ENCODE measurements at places on chromosomes 16 and 17.

GRCh38 chr16:89924297-89924924 is 1.3 kb downstream of the TUBB3 start:
- DNase-seq: no peak

DNA sequence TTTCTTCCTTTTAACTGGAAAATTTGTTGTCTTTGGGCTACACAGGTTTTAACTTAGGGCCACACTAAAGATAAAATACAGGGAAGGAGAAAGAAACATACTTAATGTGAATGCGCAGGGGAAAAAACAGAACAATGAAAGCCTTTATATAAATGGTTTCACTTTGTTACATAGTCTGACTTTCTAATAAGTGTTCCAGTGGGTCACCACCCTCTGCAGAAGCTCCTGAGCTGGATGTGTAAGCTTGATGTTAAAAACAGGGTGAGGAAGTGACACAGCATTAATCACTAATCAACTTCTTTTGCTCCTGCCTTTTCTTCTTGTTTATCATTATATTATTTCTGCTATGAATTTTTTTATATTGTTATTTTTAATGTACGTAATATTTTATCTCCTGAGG is 445.6 kb upstream of the CA10 start:
- no peak for DNase-seq

DNA sequence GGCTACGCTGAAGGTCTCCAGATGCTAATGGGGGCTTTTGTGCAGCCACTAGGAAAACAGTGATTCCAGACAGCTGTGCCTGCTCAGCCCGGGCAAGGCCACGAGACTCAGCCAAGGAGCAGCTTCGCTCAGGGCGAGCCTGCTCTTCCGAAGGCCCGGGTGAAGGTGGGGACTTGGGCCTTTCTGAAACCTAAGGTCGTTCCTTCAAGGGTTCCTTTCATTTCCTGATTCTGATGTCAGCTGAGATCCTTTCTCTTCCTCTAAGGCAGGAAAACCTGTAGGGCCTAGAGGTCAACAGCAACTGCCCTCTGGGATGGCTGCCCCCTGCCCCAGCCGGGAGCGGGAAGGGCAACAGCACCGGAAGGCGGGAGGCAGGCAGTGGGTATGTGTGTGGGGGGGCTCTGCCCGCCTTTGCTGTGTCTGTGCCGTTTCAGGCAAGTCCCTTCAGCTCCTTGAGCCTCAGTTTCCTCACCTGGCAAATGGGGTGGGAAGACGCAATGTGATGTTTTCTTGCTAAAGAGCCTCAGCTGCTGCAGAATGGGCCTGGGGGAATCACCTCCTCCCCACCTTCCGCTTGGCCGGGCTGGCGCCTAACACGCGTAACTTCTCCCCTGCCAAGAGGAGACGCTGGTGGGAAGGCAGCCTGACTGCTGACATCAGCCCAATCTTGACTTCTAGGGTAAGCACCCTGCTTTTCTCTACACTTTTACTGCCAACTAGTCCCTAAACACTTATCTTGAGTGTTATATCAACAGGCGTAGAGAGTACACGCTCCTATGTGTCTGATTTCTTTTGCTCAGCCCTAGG is 32.8 kb downstream of the IRF8 start:
- DNase-seq: no peak

DNA sequence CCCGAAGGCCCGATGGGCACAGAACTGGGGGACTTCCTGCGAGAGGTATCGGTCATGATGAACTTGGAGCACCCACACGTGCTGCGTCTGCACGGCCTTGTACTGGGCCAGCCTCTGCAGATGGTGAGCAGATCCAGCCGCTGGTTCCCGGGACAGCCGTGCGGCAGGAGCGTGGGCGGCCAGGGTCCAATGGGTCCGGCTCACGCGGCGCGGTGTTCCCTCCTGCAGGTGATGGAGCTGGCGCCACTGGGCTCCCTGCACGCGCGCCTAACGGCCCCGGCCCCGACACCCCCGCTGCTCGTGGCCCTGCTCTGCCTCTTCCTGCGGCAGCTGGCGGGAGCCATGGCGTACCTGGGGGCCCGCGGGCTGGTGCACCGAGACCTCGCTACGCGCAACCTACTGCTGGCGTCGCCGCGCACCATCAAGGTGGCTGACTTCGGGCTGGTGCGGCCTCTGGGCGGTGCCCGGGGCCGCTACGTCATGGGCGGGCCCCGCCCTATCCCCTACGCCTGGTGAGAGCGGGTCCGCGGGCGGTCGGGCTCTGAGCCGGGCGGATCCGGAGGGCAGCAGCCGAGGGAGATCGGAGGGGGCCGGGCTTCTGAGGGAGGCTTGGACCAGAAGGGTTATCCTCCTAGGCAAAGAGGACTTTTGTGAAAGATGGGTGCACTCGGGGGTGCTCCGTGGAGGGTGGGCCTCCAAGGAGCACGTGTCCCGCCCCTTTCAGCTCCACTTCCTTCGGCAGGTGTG is 3.0 kb downstream of the TNK1 start:
- no peak for DNase-seq

- no peak for DNase-seq
Measured at GRCh38 chr16:7849841-7850240, 517.2 kb downstream of the RBFOX1 start.

- no peak for DNase-seq
Measured at GRCh38 chr16:28482026-28482425, 9.8 kb downstream of the CLN3 start.

- DNase-seq: no peak
Measured at GRCh38 chr16:73093146-73094144, 45.5 kb upstream of the ZFHX3 start.

GRCh38 chr17:40598619-40599467 is 33.6 kb upstream of the CCR7 start:
- peak; percentile 20 for DNase-seq

- DNase-seq: peak; percentile 54
Measured at GRCh38 chr16:10942352-10943063, at the start of gene DEXI. TSS of gene DEXI (minus strand) at chr16:10942468. CDS start at chr16:10942005, 463 bp downstream.

DNA sequence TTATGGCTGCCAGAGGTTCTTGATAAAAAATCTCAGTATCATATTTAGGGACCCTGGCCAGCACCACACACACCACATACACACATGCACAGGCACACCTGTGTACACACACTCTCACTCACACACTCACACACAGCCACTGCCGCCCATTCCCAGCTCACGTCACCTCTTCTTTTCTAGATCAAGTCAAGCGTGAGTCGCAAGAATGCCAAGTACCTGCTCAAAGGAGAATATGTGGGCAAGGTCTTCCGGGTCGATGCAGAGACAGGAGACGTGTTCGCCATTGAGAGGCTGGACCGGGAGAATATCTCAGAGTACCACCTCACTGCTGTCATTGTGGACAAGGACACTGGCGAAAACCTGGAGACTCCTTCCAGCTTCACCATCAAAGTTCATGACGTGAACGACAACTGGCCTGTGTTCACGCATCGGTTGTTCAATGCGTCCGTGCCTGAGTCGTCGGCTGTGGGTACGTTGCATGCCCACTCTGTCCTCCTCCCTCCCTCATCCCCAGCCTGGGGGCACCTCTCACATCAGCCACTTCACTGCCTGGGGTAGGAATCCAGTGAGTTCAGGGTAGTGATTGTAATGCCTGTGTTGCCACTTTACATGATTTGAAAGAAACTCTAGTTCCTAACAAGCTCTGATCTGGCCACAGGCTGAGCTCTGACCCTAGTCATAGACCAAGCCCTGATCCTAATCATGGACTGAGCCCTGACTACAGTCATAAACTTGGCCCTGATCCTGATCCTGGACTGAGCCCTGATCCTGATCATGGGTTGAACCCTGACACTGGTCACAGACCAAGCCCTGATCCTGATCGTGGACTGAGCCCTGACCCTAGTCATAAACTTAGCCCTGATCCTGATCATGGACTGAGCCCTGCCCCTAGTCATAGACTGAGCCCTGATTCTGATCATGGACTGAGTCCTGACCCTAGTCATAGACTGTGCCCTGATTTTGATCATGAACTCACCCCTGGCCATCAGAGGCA is 20.4 kb downstream of the CDH5 start:
- no peak for DNase-seq

- no peak for DNase-seq
Measured at GRCh38 chr16:20734056-20734455, 7.6 kb downstream of the THUMPD1 start.

DNA sequence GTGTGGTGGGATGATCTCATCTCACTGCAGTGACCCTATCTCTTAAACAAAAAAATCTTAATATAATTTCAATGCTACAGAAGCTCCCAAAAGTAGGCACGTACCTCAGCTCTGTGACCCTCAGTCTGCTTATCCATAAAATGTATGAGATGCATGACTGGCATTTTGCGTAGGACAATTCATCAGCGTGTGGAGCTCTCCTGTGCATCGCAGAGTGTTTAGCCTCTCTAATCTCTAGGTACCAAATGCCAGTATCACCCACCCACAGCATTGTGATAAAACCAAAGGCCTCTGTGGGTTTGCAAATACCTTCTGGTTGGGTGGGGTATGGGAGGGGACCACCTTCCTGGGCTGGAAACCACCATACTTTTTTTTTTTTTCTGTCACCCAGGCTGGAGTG is 19.0 kb upstream of the TUBG2 start:
- no peak for DNase-seq

DNA sequence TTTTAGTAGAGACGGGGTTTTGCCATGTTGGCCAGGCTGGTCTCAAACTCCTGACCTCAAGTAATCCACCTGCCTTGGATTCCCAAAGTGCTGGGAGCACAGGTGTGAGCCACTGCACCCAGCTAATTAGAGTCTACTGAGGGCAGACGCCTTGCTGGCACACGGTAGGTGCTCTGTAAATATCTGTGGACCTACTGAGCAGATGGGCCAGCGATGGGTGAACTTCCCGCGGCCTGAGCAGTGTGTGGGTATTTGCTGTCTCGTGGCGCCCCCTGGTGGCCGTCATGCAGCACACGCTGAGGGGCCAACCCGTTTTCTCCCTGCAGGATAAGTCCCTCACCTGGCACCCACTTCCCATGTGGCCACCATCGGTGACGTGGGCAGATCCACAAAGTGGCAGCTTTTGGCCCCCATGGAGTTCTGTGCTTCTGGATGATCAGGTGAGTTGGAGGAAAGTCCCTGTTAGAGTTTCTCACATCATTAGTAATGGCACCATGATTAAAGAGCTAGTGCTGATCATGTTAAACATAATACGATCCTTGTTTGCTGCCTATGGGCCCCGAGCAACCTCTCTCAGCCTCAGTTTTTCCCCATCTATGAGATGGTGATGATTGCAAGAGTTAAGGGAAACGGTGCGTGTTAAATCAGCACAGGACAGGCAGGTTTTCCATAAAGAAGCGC is 40.7 kb downstream of the ZDHHC7 start:
- DNase-seq: no peak

DNA sequence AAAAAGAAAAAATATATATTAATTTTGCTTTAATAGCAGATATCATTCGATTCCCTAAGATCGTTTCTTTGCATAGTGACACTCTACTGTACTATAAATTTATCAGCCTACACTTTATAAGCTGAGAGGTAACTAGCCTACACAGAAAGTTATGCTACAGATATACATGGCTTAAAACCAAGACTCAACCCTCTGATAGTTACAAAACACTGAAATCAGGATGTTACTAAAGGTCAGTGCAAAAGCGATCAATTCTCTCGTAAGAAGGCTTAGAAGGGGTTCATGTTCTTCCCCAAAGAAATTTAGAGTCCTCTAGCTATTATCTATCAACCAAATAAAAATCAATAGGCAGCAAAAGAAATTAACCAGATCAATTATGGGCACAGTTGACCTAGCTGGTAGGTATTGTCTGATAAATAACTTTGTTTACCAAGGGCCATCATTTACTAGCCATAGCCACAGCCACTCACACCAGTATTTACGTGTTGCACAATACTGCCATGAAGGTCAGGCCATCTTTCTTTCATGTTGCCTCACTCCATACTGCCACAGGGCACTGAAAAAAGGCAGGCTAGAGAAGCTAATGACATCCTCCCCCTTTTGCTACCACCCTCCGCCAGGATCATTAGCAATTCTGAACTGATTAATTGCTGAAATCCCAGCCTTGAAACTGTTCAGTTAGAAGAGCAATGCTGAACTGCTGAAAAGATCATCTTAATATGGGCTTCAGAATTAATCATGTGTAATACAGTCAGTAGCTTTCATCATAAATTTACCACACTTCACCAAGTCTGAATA is 43.7 kb downstream of the RND2 start:
- DNase-seq: no peak

GRCh38 chr17:7843536-7844291 is 9.7 kb downstream of the KDM6B start:
- DNase-seq: no peak

DNA sequence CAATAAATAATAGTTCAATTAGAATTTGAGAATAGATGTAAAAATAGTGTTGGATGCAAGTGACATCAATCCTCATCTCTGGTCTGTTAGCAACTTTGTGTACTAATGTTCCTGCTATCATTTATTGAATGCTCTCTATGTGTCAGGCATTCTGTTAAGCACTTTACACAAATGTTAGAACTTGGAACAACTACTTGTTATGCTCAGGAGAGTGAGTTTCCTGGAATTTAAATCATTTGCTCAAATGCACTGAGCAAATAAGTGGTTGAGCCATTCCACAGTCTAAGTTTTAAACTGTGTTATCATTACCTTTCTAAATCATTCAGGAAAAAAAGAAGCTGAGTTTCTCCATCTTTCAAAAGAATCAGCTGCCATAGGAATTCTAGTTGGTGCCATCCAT is 1327.3 kb upstream of the GOT2 start:
- no peak for DNase-seq

- no peak for DNase-seq
Measured at GRCh38 chr17:14067347-14067746, 2.0 kb upstream of the COX10 start.

DNA sequence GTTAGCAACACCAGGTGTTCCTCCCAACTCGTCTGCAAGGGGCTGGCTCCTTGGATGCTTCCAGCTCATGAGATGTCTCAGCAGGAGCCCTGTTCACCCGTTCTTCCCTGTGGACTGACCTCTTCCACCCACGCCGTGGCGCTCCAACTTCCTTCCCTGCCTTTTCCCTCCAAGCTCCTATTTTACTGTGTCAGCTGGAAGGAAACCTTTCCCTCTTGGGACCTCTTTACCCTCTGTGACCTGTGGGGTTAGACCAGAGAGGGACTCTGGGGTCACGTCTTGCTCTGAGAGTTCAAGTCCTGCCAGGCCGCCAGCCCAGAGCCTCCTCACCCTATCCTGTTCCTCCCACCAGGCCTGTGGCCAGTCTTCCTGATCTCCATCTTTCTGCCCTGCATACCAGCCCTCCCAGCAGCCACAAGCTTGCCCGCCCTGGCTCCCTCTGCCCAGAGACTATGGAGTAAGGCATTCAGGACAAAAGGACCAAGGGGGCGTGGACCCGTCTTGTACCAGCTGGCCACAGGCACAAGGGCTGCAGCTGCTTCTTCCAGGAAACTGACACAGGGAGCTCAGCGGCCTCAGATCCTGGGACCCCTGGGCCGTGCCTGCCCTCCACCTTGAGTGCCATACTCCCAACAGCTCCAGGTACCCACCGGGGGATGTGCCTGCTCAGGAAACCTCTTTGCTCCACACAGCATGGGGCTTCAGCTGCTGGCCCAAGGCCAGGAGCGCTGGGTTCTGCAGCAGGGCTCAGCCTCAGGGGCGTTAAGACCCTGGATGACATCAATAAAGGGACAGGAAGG is 3.0 kb downstream of the PAQR4 start:
- no peak for DNase-seq

GRCh38 chr17:57269052-57269451 is 12.7 kb downstream of the MSI2 start:
- no peak for DNase-seq

All from NCI-H1436 treated with DMSO at 0.1 percent for 48 hours (cell line).